Fibroblast of pulmonary artery (primary cell): ENCODE measurements at places on chromosomes 1 and 21.

- DNase-seq: peak; percentile 63
Measured at GRCh38 chr1:18965206-18966173, 9.0 kb upstream of the IFFO2 start.

- DNase-seq: no peak
Measured at GRCh38 chr1:186207391-186208085, 167.5 kb downstream of the TPR start.

DNA sequence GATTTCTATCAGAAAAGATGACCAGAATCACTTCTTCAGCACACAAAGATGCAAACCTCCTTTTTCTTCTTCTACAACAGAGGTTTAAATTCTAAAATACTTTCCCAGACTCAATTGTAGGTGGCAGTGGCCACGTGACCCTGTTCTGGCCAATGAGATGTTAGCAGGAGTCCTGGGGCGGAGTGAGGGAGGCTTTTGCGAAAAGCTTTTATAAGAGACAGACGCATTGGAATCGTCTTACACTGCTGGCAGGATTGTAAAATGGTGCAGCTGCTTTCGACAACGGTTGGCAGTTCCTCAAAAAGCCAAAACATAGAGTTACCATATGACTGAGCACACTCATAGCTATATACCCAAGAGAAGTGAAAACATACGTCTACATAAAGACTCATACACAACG is 87.0 kb upstream of the MAGI3 start:
- DNase-seq: peak; percentile 1

DNA sequence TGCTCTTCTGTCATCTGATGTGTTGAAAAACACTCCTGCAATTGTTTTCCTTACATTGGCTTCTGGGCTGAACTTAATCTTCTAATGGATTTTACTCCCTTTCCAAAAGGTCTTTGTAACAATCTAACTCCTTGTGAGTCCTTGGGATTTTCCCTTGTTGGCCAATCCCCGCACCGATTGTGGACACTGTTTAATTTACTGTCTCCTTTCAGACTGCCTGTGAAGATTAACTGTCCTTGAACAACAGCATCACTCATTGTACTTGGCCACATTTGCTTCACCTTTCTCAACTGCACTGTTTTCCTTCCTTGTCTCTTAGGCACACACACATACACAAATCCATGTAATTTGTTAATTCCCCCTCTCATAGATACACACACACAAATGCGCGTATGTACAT is 120.4 kb downstream of the SPATA46 start:
- no peak for DNase-seq

DNA sequence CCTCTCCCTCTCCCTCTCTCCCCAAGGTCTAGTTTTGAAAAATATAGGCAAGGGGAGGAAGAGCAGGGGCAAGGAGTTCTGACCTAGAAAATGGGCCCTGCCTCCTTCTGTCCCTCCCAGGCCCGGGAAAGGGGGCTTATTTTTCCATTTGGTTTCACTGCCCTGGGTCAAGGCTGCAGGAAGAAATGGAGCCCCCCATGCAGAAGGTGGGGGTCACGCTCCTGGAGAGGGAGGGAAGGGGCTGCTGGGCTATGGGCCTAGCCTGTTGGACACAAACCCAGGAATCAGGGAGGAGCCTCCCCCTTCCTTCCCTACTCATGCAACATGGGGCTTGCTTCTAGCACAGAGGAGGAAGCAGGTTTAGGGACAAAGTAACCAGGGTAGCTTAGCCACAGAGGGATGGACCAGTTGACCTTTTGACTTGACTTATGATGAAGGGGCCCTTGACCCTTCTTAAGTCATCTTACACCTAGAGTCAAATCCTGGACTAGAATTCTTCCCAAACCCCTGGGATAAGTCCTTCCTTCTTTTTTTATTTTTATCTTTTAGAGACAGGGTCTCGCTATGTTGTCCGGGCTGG is 70.4 kb upstream of the SSBP3 start:
- no peak for DNase-seq

GRCh38 chr1:3891329-3891865 is 8.7 kb downstream of the C1orf174 start:
- DNase-seq: no peak

DNA sequence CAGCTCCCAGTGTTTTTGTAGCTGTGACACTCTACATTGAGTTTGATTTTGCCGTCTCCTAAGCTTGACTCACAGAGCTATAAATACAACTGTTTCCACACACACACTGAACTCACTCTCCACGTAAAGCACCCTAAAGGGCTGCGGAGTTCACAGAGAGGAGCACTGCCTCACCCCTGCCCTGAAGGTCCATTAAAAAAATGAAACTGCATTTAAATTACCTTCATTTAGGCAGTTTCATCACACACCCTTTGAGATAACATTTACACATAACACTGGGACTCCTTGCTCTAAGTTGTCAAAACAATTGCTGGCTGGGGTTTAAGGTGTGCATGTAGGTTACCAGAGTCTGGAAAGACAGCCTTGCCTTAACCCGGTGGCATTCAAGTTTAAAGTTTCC is 137.1 kb upstream of the MAGI3 start:
- DNase-seq: no peak

DNA sequence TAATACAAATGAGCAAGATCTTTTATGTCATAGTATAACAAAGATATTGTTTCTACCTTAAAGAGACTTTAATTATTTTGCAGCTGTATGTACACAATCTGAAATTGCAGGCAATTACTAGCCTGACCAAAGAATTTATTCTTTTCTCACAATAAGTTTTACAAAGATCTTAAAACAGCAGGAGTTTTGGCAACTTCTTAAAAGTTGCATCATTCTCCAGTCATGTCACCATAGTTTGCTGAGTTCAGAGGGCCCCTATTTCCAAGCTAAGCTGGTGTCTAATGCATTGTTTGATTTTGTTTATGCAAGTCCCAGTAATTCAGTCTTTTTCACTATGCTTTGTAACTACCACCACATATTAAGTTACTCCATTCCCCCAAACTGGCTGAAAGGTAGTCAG is 114.8 kb downstream of the DNAH14 start:
- DNase-seq: peak; percentile 56

DNA sequence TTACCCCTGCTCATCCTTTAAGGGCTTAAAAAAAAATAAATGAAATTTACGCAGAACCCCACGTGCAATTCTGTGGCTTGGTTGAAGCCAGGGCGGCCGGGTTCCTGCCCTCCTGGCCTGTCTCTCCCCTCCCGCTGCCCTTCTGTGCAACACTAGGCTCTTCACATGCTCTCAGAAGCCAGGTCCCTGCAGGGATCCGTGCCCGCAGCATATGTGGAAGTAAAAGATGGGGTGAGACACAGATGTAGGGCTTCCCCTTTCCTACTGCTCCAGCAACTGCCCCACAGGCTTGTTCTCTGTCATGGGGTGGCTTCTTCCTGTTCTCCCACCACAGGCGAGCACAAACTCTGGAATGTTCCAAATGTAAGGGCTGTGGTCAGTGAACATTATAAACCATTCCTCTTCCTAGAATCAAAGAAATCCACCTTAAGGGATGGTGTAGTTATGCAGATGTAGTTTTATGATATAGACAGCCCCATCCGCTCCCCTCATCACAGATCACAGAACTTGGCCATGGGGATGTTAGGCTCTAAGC is 535.4 kb downstream of the KIF26B start:
- DNase-seq: no peak

- no peak for DNase-seq
Measured at GRCh38 chr1:100359139-100359538, 6.8 kb downstream of the CDC14A start.

GRCh38 chr1:119254067-119254720 is 113.7 kb upstream of the WARS2 start:
- DNase-seq: no peak
